GM18507 (cell line): ENCODE measurements at places on chromosomes 7 and 10.

GRCh38 chr7:767941-768731 is 41.1 kb upstream of the PRKAR1B start:
- DNase-seq: no peak

DNA sequence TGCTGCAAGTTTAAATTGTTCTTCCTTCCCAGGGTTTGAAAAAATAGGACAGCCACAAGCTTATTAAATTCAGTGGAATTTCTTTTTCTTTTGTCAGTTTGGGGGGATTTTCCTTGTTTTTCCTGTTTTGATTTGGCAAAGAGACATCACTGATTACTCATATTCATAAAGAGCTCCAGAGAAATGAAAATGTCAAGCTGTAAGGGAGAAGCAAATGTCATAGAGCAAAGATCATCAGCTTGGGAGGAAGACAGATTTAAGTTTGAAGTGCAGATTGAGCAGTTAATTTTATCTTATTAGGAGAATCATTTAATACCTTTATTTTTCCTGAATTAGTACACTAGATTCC is 255.8 kb upstream of the PHYHIPL start:
- no peak for DNase-seq

GRCh38 chr10:77244746-77245145 is 392.9 kb downstream of the KCNMA1 start:
- no peak for DNase-seq

DNA sequence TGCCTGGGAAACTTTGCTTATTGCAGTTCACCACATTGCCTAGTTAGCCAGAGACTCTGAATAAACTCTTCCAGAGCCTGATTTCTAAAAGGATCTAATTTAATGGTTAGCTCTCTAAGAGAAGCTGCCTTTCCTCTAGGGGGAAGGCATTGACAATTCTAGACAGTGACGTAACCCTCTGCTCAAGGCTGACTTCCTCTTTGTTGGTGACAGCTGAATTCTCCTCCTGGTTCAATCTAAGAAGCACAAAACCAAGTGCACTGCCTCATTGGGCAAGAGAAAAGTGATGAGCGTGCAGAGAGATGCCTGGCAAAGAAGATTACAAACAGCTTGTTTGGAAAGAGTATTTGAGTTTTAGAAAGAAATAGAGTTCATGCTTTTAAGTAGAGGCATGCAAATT is 102.7 kb downstream of the MACC1 start:
- no peak for DNase-seq
